Stimulated activated CD8-positive, alpha-beta memory T cell treated with anti-CD3 and anti-CD28 coated beads, Interleukin-4, amount 100 ng/mL, for 1 hour (primary cell): ENCODE measurements at places on chromosomes 7 and 10.

DNA sequence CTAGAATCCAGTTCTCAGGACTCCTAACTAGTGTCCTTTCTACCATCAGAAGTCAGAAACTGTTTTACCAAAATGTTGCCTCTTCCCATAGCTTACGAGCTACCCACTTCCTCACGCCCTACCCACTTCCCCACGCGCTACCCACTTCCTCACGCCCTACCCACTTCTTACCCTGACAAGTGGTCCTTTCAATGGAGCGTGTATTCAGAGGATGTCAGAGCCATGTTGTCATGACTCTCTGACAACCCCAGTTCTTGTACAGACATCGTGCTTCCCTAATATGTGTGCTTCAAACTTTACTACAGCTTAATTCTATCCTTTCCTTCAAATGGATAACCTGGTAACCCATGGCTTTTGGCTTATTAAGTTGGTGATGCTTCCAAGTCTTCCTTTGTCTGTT is 84.8 kb upstream of the PHF14 start:
- no peak for DNase-seq

DNA sequence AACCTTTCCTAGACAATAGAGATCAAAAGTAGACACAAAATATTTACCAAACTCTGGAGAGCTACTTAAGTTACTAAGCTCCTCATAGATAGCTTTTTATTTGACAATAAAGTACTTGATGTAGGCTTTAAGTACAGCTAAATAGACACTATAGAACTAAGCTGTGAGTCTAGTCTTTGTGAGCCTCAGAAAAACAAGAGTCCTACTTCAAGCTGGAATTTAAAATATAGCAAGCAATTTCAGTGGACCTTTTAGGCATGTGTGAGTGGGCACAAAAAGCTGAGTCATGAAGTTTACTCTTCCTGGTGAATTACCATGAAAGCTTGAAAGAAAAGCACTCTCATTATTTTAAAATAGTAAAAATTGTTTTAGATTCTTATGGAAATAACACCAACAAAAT is 76.1 kb downstream of the ADD3 start:
- no peak for DNase-seq

- no peak for DNase-seq
Observed at GRCh38 chr7:115216652-115217051, 294.8 kb downstream of the MDFIC start.

- DNase-seq, result no peak
Observed at GRCh38 chr7:135879233-135879632, 97.9 kb downstream of the MTPN start.

DNA sequence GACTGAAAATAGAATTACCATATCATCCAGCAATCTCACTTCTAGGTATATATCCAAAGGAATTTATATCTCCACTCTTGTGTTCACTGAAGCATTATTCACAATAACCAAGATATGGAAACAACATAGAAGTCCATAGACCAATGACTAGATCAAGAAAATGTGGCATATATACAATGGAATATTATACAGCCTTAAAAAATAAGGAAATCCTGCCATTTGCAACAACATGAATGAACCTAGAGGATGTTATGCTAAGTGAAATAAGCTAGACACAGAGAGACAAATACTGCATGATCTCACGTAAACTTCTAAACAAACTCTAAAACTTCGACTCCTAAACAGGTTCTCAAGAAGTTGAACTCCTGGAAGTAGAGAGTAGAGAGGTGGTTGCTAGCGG is 254.5 kb downstream of the SKIDA1 start:
- DNase-seq, result no peak

DNA sequence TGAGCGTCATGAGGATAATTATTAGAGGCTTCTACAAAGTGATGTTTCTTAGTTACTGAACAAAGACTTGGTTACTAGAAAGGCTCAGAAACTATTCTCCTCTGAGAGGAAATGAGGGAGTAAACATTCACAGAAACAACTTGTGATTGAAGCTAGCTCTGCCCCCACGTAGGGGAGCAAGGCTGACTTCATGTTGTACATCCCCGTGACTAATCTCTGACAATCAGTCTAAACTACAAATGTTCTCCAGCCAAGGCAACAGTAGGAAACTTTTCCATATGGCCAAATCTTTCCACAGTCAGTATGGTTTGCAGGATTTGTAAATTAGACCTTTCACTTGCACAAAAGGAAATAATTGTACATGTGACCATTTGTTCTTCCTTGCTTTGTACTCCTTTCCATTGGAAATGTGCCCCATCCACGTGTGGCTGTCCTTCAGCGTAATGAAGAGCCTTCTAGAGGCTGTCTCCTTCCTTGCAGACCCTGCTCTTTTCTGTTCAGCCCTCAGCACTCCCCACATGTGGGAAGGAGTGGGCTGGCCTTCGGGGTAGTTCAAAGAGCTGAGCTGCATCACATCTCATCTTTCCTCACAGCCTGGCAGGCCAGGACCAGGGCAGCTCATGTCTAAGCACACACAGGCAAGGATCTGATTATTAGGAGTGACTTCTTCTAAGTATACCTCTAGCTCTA is 93.5 kb downstream of the PCGF5 start:
- DNase-seq, result no peak
